ENCODE measurements at places on chromosomes 6 and 20.

DNA sequence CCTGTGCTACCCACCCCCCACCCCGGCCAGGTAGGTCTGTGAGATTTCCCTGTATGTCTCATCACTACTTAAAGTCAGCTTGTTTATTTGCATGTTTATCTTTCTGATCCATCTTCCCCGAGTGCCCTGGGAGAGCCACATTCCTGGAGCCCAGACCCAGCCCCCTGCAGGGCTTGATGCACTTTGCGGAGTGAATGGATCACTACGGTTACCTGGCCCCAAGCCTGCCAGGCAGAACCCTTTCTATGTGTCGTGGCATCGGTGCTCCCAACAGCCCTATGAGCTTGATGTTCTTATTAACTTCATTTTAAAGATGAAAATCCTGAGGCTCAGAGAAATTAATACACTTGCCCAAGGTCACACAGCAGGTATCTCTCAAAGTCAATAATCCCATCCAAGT is 13.6 kb upstream of the SLCO4A1 start:
- no peak for DNase-seq

GRCh38 chr6:125111219-125111983 is 42.2 kb upstream of the TPD52L1 start:
- no peak for DNase-seq

- DNase-seq: no peak
Measured at GRCh38 chr20:15063081-15063480, 725.7 kb upstream of the FLRT3 start.

DNA sequence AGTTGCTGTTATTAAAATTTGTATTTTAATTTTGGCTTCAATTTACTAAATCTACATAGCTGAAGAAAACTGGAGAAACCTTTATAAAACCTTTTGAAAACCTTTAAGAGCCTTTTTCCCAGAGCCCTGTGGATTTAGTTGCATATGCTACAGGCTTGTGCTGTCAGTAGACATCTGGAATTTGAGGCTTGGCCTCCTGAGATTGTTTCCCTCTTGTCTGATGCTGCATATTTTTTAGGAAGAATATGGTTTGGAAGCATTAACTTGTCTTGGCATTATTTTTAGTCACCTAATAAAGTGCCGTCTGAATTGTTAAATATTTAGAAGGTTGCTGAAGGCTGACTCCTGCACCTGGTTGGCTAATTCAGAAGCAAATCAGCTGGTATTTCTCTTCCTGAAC is 369.4 kb downstream of the UTRN start:
- DNase-seq: no peak

DNA sequence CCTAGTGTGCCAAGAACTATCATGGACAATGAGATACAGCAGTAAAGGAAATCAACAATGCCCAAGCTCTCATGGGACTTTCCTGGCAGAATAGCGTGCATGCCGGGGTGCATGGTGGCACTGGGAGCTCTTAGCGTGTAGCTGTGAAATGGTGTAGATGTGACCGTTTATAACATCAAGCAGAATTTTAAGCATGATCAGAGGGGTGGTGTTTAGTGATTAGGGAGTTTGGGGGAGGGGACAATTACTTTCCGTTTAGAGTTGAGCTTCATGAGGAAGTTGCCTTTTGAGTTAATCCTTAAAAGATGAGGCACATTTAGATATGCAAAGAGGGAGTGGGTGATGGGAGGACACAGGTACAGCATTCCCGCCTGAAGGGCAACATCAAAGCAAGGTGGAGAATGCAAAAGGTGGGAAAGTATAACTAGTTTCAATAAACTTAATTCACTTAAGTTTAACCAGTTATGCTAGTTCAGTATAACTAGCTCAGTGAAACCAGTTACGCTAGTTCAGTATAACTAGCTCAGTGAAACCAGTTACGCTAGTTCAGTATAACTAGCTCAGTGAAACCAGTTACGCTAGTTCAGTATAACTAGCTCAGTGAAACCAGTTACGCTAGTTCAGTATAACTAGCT is 661.6 kb downstream of the QKI start:
- no peak for DNase-seq

DNA sequence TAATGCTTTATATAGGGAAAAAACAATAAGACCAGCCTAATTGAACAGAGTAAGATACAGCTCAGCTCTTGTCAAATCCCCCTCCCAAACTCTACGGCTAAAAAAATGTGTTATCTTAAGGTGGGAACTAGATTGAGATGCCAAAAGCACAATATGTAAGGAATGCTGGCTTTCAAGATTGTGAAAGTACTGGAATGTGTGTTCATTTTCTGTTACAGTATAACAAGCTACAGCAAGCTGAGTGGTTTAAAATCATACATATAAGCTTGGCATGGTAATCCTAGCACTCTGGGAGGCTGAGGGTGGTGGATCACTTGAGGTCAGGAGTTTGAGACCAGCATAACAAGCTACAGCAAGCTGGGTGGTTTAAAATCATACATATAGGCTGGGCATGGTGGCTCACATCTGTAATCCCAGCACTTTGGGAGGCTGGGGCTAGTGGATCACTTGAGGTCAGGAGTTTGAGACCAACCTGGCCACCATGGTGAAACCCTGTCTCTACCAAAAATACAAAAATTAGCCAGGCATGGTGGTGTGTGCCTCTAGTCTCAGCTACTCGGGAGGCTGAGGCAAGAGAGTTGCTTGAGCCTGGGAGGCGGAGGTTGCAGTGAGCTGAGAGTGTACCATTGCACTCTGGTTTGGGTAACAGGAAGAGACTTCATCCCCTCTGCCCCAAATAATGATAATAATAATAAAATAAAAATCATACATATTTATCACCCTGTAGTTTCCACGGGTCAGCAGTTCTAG is 297.7 kb downstream of the DOK5 start:
- no peak for DNase-seq

DNA sequence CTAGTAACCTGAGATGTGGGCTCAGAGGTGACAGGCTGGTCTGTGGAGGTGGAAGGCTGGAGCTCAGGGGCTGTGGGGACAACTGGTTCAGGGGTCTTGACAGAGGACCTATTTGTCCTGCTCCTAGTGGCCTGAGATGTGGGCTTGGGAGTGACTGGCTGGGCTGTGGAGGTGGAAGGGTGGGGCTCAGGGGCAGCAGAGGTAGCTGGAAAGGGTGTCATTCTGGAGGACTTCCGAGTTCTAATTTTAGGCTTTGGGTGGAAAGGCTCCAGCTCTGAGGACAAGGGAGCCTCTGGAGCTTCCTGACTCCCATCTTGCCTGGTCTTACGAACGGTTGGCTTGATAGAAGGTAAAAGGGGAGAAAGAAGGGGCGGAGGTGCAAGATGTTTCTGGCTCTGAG is 11.5 kb downstream of the MDC1 start:
- DNase-seq: no peak

GRCh38 chr20:52683761-52684160 is 288.4 kb upstream of the TSHZ2 start:
- no peak for DNase-seq

DNA sequence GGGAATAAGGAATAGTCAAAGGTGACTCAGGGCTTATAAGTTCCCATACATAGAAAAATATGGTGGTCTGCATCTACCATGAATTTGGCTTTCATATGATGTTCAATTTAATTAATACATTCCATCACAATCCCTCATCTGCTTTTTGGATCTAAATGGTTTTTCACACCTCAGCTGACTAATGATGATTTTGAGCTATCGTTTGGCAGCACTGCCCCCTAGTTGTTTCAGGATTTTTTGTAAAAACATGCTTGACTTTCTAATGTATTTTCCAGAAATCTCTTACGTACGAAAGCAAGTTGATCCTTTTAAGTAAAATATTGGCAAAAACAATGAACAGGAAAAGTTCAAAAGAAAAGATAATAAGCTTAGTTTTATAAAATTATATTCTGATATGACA is 408.6 kb upstream of the ADGRB3 start:
- DNase-seq: no peak

GRCh38 chr20:56758706-56759105 is 129.6 kb downstream of the TFAP2C start:
- no peak for DNase-seq

GRCh38 chr20:10682939-10683338 is 9.1 kb upstream of the JAG1 start:
- no peak for DNase-seq

DNA sequence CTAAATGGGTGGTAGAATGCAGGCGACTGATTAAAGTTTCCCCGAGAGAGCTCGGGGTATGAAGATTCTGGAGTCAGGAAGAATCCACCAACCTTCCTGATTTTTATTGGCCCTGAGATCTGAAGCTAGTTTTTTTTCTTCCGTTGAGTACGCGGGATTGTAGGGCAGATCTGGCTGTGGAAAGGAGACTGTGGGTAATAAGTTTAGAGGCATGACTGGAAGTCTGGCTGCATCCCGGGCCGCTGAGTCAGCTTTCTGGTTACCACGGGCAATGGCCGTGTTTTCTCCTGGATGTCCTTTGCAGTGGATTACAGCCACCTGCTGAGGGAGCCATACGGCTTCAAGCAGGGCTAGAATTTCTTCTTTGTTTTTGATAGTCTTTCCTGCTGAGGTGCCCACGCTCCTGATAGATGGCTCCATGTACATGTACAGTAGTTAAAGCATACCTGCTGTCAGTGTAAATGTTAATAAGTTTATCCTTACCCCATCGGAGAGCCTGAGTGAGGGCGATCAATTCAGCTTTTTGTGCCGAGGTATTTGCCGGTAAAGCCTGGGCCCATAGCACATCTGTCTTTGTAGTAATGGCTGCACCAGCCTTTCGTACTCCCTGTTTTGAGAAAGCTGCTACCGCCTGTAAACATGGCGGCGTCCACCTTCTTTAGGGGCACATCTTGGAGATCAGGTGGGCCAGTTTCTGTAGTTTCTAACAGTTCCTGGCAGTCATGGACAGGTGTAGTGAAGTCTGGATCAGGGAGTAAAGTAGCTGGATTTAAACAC is 154.0 kb downstream of the TRIM27 start:
- DNase-seq: no peak

DNA sequence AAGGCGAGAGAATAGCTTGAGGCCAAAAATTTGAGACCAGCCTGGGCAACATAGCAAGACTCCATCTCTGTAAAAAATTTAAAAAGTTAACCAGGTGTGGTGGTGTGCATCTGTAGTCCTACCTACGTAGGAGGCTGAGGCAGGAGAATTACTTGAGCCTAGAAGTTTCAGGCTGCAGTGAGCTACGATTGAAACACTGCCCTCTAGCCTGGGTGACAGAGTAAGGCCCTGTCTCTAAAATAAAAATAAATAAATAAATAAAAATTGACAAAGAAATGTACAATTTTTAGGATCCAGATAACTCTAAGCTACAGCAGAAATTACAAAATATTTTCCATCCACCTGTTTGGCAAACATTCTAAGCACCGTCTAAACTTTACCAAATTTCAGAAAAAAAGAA is 941.0 kb upstream of the ADGRB3 start:
- DNase-seq: no peak

DNA sequence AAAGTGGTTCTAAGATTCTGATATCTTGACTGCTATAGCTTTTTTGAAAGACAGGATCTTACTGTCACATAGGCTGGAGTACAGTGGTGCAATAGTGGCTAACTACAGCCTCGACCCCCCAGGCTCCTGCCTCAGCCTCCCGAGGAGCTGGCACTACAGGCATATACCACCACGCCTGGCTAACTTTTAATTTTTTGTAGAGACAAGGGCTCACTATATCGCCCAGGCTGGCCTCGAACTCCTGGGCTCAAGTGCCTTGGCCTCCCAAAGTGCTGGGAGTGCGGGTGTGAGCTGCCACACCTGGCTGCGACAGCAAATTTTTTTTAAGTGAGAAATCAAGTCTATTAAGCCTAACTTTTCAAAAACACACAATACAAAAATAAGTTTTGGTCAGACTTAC is 106.6 kb downstream of the NOL4L start:
- DNase-seq: no peak

DNA sequence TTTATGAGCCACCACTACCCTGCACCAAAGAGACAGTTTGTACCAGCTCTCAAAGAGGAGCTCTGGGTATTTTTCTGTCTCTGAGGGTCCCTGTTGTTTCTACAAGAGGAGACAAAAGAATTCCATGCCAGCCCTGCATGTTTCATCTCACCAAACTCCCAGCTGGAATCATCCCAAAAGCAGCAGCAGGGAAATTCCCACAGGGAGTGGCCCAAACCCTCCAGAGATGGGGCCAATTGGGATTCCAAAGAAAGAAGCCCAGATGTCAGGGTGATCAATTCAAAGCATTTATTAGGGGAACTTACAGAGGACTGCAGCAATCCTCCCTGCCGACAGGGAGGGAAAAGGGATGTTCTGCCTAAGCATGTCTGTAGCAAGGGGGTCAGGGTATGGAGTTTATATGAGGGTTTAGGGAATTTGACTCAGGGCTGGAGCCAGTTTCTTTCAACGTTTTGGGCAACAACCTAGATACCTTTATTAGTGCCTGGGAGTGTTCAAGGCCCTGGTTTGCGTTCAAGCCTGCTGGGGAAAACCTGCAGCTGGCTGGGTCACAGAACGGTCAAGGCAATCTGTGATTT is 47.2 kb downstream of the MUC22 start:
- no peak for DNase-seq

DNA sequence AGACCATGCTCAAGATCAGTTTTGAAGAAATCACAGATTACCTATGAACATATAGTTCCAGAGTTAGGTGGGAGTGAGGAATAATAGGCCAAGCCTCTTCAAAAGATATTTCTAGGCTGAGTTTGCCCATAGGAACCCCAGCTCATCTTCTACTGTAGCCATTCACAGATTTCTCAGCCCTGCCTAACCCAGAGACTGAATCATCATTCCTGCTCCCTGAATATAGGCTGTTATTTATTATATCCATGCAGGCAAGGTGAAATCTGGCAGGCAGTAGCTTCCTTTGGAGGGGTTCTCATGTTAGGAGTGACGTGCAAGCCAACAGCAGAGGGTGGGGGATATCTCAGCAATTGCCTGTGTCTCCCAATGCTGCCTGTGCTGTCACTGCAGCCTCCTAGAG is 25.6 kb upstream of the ADGRF4 start:
- DNase-seq: no peak

- DNase-seq: no peak
Measured at GRCh38 chr6:124793398-124793797, 168.8 kb upstream of the RNF217 start.

DNA sequence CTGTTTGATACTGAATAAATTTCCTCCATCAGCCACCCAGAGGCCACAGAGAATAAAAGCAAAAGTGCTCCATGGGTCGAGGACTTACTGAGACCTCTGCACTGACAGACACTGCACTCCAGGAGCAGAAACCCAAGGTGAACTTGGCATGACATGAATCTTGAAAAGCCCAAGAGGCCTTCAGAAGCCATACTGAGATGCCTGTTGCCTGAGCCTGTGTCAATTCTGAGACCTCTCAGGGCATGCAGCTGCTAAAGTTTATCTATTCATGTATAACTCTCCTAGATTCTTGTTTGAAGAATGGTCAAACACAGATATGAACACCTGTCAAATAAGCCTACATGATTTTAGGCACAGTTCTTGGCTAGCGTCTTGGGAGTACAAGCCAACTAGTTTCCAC is 145.7 kb downstream of the KIF16B start:
- no peak for DNase-seq

DNA sequence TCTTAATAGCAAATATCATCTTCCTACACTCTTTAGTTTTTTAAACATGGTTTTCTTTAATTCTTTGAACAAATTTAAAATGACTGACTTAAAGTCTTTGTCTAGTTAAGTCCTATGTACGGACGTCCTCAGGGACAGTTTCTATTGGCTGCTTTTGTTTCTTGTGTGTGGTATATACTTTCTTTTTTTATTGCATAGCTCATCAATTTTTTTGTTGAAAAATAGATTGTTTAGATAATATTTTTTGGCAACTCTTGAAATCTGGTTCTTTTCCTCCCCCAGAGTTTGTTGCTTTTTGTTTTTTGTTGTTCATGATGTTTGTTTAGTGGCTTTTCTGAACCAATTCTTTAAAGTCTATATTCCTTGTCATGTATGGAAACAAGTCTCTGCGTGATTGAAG is 479.8 kb downstream of the PREX1 start:
- DNase-seq: no peak

GRCh38 chr20:13286052-13286451 is 65.0 kb downstream of the ISM1 start:
- DNase-seq: no peak

Data from hematopoietic multipotent progenitor cell treated with erythropoietin and hydrocortisone succinate and interleukin-3 and kit ligand, for 15 days (in vitro differentiated cells).